Activated T-cell treated with anti-CD3 and anti-CD28 coated beads for 48 hours (primary cell): ENCODE measurements at places on chromosomes 4 and X.

- no peak for DNase-seq
These were observed 367.8 kb downstream of the GASK1B start for GRCh38 chr4:157804986-157805385.

- peak; percentile 60 for DNase-seq
These were observed 175.3 kb downstream of the QDPR start for GRCh38 chr4:17336524-17336961.

DNA sequence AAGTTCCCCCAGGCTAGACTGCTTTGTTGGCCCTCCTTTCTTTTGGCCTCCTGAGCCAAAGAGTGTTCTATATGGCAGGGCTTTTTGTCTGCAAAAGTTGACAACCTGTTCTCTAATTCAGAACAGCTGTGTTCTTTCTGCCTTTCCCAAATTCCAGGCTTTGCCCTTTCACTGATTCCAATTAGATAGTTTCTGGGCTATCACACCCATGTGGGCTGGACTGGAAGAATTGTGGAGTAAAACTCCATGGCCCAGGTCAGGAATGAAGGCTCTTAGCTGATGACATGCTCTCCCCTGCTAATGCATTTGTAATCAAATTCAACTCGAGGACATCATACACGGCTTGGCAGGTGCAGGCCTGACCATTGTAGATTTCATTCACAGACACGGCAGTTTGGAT is 19.4 kb downstream of the BMP3 start:
- no peak for DNase-seq

DNA sequence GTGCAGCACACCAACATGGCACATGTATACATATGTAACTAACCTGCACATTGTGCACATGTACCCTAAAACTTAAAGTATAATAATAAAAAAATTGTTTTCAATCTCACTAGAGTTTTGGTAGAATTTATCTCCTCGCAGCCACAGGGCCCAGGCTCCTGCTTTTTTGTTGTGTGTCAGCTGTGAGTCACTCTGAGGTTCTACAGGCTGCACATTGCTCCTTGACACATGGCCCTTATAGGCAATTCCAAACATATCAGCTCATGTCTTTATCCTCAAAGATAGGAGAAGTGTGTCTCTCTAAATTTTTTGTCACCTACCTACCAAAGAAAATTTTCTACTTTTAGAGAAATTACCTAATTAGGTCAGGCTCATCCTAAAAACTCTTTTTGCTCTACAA is 252.1 kb upstream of the ADGRL3 start:
- DNase-seq = no peak

DNA sequence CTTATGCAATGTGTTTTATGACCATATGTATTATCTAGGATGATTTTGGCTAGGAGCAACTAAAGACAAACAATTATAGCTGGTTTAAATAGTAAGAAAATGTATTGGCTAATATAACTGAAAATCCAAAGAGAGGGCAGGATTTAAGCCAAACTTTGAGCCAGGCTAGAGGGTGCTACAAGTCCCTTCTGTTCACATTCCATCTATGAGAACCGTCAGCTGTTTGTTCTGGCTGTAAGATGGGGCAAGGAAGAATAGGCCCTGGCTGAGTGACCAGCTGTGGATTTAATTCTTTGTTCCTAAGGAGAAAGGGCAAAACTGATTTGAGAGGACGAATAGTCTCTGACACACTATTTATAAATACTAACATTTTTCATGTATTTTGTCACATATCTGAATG is 79.2 kb upstream of the UGT8 start:
- no peak for DNase-seq

- DNase-seq = no peak
These were observed 28.2 kb downstream of the SAT1 start for GRCh38 chrX:23811108-23811651.

DNA sequence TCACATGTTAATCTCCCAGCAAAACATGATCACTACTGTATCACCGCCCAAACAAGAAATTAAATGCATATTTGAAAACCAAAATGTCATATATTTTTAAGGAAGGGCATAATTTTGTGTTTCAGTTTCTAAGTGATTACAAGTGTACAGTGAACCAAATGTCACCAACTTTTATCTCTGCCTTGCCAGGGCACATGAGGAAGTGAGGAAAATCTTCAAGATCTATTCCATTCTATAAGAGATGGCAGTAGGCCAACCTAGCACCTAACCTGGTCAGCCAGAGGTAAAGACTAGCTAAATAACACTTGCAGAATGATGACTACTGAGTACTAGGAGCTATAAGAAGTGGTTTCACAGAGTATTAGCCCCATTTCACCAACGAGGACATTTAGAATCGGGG is 107.2 kb downstream of the ATP11C start:
- no peak for DNase-seq

- DNase-seq = no peak
These were observed 5.5 kb downstream of the CAMK2D start for GRCh38 chr4:113756005-113756410.

DNA sequence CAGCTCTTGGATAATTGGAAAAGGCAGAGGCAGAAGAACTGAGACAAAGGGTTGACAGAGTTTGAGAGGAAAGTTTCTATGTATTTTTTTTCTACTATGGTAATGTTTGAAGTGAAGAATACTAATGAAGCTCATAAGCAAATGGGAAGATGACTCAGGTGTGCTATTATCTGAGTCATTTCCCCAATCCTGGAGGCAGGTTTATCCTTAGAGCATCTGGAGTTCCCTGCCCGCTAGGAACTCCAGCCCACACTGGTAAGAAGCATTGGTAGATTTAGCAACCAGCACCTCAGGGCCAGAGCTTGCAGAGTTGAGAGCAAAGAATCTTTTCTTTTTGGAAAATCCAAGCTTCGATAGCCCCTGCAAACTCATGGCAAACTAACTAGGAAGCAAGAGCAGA is 55.2 kb downstream of the DOCK11 start:
- no peak for DNase-seq

- no peak for DNase-seq
These were observed 16.2 kb downstream of the BOD1L1 start for GRCh38 chr4:13611283-13611842.

DNA sequence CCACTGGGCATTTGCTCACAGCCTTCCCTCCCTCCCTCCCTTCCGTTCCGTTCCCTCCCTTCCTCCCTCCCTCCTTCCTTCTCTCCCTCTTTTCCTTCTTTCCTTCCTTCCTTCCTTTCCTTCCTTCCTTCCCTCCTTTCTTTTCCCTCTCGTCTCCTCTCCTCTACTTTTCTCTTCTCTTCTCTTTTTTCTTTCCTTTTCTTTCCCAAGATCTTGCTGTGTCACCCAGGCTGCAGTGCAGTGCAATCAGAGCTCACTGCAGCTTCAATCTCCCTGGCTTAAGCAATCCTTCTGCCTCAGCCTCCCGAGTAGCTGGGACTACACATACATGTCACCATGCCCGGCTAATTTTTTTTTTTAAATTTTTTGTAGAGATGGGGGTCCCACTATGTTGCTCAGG is 26.7 kb upstream of the ING2 start:
- no peak for DNase-seq

- no peak for DNase-seq
These were observed 44.1 kb upstream of the NPNT start for GRCh38 chr4:105851196-105851595.

GRCh38 chrX:5791721-5792120 is 436.9 kb downstream of the NLGN4X start:
- no peak for DNase-seq

GRCh38 chr4:85826060-85826678 is 351.2 kb downstream of the ARHGAP24 start:
- DNase-seq = no peak

DNA sequence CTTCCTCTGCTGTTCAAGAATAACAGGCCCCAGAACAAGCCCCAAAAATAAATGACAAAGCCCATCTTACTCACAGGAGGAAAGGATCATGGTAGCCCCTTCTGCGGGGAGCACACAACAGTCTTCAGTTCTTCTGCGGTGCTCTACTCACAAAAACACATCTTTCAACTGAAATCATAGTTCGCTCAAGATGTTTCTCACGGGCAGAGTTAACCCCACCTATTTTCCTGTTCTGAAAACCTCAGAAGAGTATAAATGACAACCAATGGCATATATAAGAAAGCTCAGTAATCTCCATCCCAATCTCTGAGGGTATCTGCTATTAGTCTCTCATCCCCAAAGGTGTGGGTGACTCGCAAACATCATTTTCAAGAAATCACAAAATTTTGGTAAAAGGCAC is at the start of gene TXK:
TSS of gene TXK (minus strand) at position 170 of the 400 bp plus-strand sequence. CDS start at position 90, 80 bp downstream.
- DNase-seq = no peak

DNA sequence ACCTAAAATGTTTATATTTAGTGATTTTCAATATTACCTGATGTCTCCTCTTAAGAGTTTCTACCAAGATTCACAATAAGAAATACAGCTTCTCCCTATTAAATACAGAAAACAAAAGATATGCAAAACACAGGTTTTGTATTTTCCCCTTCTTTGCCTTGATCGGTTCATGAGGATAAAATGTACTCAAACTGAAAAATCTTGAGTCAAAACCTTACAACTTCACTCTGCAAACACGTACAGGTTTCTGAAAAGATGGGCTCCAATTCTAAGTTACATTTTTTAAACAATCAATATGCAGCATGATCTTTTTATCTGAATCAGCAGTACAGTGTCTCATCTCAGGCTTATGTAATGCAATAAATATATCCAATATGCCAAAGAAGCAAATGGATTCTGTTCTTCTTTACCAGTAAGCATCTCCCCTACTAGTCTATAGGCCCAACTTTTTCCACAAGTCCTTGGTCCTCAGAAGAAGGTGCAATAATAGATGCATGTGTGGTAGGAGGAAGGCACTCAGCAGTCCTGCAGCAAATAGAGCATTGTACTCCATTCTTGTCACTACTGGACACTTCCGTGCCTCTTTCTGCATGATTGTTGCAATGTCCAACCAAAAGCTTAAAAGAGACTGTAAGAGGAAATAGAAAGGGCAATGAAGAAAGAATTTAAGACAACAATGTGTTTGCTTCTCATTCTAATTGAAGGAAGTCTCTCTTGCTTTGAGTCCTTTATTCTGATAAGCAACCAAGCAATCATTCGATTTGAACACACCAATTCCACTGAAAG is 3.2 kb downstream of the MAPK10 start:
- no peak for DNase-seq

DNA sequence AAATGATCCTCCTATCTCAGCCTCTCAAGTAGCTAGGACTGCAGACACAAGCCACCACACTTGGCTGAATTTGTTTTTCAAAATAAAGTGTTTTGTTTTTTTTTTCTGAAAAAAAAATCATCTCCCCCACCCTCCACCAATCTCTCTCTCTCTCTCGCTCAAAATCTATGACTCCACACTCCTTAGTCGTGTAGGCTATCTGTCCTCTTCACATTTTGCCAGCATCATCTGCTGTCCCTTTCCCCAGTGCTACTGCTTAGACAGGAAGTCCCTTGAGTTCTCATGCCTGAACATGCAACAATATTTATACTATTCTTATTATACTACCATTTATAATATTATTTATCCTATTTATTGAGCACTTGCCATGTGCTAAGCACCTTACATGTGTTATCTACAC is 80.7 kb upstream of the TMEM164 start:
- DNase-seq = no peak

- DNase-seq = no peak
These were observed 8.4 kb upstream of the VSIG1 start for GRCh38 chrX:108036298-108036973.

DNA sequence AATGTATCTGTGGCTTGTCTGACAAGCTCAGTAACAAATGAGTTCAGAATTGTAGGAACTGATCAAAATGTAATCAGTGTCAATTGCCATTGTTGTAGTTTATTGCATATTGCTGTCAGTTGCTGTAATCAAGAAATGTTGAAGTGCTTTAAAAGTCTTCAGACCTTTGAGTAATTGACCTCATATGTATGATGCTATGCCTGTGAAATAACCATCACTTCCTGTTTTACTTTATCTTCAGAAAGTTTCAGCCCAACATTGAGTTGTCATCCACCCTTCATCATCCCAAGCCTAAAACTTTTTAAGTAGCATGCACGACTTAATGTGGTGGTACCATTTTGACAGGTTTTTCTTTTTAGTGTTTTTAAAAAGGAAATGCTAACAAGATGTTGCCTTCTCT is 212.4 kb downstream of the ARHGAP10 start:
- no peak for DNase-seq

DNA sequence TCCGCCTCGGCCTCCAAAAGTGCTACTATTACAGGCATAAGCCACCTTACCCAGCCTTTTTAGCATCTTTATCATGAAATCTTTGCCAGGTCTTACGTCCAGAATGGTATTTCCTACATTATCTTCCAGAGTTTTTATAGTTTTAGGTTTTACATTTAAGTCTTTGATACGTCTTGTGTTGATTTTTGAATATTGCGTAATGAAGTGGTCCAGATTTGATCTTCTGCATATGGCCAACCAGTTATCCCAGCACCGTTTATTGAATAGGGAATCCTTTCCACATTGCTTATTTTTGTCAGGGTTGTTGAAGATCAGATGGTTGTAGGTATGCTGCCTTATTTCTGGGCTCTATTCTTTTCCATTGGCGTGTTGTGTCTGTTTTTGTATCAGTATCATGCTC is 349.6 kb downstream of the KCTD8 start:
- DNase-seq = no peak

DNA sequence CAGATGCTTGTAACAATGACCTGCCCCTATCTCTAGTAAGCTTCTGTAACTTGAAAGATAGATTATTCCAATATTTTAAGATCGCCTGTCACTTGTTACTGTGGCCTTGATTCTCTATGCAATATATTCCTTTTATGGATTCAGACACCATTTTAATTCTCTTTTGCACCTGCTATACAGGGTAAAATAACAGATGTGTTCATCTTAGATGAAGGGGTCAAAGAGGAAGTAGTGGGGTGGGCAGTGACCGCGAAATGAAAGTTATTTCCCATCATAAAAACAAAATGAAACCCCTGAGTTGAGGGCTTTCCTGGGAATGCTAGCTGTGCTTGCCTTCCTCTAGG is 175.9 kb downstream of the TSPAN5 start:
- no peak for DNase-seq
